ENCODE measurements at places on chromosomes 1 and 21. TPM values are rescaled to one million over a fixed set of nuclear protein-coding genes. Genes with fewer than 3 reads are reported as not detected.

Gene DEGS1
- total RNA-seq, result 95.1 TPM

Gene TMCC2
- total RNA-seq, result 8.5 TPM

Gene MAN1C1
- 9.4 TPM for total RNA-seq

DNA sequence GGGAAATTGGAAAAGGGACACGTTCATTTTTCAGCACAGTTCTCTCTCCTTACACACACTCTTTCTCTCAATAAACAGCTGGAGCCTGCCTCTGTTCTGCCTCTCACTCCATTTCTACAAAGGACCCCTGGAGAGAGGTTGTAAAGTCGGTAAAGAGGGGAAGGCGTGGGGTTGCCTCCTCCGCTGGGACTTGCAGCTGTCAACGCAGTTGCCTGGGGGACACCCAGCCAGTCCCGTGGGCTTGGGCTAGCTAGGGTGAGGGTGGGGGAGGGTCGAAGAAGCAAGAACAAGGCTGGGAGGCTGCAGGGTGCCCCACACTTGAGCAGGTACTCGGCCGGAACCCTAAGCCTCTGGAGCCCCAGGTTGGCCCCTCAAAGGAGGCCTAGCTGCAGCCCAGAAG is 27.6 kb downstream of the C1orf216 start:
- H3K27me3 ChIP-seq, result no peaks in the 10 kb centered on the region
- no peak for DNase-seq
- no peak overlapping the region for H3K4me3 ChIP-seq
- H3K4me1 ChIP-seq, result no peaks in the 10 kb centered on the region
- H3K36me3 ChIP-seq, result no peaks in the 10 kb centered on the region

DNA sequence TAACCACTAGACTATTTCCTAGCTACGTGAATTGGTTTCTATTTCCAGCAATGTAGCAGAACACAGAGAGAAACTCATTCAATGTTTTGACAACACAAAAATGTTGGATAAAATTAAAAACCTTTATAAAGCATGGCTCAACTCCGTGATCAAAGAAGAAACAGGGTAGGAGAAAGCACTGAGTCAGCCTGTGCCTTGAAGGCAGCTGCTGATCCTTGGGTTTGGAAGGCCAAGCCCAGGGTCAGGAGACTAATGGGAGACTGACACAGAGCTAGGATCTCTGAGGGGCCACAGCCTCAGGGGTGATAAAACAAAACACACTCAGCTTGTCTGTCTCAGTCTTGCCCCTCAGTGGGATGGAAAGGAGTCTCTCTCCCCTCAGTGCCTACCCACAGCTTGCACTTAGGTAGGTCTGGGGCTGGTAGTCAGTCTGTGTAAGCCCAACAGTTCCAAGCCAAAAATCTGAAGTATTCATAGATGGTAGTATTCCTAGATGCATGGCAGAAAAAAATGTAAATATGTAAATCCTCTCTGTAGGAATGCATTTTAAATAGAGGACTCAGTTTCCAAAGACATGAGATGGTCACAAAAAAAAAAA is 53.3 kb downstream of the B3GALNT2 start:
- no peaks in the 10 kb centered on the region for H3K27me3 ChIP-seq
- DNase-seq, result no peak

- H3K27me3 ChIP-seq, result no peaks in the 10 kb centered on the region
- peaks cover 6% of the 10 kb centered on the region for H3K4me1 ChIP-seq
- H3K27ac ChIP-seq, result no peak overlapping the region
- no peak for DNase-seq
- no peaks in the 10 kb centered on the region for H3K36me3 ChIP-seq
Observed at GRCh38 chr1:229253151-229253974, 17.5 kb upstream of the RAB4A start.

- H3K27me3 ChIP-seq, result no peaks in the 10 kb centered on the region
- no peaks in the 10 kb centered on the region for H3K4me1 ChIP-seq
- H3K27ac ChIP-seq, result no peak overlapping the region
- no peak overlapping the region for H3K4me3 ChIP-seq
- no peaks in the 10 kb centered on the region for H3K36me3 ChIP-seq
Observed at GRCh38 chr1:106061586-106062495, 994.6 kb upstream of the PRMT6 start.

GRCh38 chr21:46617267-46618051 is 12.6 kb upstream of the S100B start:
- H3K4me1 ChIP-seq, result no peaks in the 10 kb centered on the region
- H3K4me3 ChIP-seq, result no peak overlapping the region
- no peak for DNase-seq
- H3K27me3 ChIP-seq, result no peaks in the 10 kb centered on the region
- H3K27ac ChIP-seq, result no peak overlapping the region

DNA sequence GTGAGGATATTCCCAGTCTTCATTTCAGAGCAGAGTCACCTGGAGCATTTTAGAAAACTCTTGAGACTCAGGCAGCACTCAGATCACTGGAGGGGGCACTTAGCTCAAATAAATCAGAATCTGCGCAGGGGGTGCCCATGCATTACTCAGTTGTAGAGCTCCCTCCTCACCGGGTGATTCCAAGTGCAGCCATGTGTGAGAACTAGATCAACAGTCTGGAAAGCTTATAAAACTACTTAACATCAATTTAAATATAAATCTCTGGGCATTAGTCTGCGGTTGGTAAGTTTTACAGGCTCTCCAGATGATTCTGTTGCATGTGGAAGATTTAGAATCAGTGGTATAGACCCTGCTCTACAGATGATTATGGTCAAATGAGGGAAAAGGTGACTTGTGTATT is 128.6 kb downstream of the ST6GALNAC3 start:
- H3K36me3 ChIP-seq, result no peaks in the 10 kb centered on the region
- no peak overlapping the region for H3K4me3 ChIP-seq
- no peaks in the 10 kb centered on the region for H3K27me3 ChIP-seq
- H3K27ac ChIP-seq, result no peak overlapping the region
- no peaks in the 10 kb centered on the region for H3K4me1 ChIP-seq
